ENCODE measurements at places on chromosomes 7 and 10.
A peak's percentile ranks its signal among the peaks of the same experiment; 100 is the strongest.

DNA sequence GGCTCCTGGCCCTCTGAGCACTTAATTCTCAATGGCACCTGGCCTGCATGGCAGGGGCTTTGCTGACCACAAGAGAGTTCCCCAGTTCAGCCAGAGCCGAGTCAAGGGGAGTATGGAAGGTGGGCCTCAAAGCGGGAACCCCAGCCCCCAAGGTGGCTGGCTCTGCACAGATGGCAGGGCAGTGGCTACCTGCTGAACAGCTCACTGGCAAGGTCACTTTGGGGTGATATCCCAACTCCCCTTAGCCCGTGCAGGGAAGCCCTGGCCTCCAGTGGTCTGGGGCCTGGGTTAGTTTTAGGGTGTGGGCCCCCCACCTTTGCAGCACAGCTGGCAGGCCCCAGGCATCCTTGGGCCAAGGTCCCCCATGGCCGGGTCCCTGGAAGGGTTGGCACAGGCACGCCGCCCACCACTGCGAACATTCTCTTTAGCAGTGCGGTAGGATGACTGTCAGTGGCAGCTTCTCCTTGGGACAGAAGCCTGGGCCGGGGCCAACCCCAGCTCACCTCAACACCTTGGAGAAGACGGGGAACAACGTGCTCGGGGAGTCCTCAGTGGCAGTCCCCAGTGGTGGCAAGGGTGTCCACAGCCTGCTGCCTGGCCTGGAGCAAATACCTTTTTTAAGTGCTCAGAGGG is 36.8 kb downstream of the PPIF start:
- DNase-seq: no peak

DNA sequence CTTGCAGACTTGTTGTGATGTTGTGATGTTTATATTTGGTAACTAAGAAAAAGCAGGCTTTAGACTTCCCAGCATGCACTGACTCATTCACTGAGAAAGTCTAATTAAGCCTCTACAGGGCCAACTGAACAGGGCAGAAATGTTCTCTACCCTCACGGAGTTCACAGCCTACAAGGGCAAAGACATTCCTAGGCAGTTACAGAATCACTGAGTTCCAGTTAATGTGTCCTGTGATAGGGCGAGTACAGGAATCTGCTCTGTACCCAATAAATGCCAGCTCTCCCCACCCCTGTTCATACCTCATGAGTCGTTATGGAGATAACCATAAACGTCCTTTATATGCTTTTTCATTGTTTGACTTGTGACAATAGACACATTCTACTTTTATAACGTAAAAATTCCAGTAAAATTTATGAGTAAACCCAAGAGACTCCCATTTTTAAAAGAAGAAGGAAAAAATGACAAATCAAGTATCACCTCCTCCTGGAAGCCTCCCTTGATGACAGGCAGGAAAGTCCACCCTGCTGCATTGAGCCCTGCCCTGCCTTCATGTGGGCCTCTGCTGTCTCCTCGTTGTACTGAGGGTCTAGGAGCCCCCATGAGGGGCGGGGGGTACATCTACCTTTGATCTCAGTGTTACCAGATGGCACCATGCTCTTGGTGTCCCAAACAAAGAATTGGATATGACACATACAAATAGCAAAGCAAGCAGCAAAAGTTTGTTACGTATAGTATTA is 14.3 kb downstream of the MUC12 start:
- no peak for DNase-seq

DNA sequence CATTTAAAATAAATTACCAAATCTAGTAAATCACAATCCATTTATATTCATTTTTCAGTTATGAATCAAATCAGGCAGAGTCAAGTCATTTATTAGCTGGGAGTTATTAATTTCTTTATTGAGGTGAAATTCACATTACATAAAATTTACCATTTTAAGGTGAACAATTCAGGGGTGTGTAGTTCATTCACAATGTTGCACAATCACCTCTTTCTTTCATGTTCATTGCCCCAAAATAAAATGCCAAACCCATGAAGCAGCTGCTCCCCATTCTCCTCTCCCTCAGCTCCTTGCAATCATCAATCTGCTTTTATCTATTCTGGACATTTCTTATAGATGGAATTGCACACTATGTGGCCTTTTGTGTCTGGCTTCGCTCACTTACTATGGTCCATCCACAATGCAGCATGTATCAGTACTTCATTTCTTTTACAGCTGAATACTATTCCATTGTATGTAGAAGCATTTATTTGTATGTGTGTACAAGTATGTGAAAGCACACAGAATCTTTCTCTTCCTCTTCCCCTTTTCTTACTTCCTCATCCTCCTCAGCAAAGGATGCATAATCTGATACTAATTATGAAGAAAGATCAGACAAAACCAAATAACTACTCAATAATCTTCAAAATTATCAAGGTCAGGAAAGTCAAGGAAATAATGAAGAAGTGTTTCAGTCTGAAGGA is 60.6 kb downstream of the LMBR1 start:
- DNase-seq: no peak

GRCh38 chr10:114821915-114822443 is 399 bp downstream of the FHIP2A start:
- no peak for DNase-seq

DNA sequence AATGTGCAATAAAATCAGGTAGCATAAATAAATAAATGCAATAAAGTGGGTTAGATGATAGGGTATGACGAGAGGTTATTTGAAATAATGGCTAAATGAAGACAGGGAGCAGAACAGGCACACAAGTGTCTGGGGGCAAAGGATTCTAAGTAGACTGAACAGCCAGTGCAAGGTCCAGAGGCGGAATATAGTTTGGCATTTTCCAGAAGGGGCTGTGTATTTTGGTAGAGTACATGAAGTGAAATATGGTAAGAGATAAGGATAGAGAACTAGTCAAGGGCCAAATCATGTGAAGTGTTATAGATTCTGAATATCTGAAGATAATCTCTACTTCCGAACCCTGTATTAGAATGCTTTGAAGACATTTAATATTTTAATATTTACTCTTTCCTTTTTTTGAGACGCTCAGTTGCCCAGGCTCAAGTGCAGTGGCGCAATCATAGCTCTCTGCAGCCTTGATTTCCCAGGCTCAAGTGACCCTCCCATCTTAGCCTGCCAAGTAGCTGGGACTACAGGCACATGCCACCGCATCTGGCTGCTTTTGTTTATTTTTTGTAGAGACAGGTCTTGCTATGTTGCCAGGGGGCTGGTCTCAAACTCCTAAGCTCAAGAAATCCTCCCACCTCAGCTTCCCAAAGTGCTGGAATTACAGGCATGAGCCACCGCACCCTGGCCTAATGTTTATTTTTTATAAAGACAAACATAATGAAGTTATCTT is 44.4 kb upstream of the CD36 start:
- no peak for DNase-seq

DNA sequence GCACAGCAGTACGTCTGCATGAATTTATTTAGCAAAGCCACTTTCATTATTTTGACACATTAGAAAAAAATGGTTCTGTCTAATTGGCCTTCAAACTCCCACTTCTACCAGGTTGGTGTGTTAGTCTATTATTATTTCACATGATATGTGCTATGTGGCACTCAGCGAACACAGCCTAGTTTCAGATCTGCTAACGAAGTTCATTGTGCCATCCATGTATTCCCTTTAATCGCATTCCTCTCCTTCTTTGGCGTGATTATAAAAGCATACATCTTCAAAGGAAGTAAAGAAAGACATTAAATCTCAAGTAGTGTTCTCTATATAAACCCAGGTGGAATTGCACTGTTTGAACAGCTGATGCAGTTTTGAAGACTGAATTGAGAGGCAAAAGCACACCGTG is 96.4 kb upstream of the CACNA2D1 start:
- DNase-seq: no peak

- DNase-seq: no peak
Measured at GRCh38 chr7:39509912-39510311, 56.3 kb upstream of the YAE1 start.

DNA sequence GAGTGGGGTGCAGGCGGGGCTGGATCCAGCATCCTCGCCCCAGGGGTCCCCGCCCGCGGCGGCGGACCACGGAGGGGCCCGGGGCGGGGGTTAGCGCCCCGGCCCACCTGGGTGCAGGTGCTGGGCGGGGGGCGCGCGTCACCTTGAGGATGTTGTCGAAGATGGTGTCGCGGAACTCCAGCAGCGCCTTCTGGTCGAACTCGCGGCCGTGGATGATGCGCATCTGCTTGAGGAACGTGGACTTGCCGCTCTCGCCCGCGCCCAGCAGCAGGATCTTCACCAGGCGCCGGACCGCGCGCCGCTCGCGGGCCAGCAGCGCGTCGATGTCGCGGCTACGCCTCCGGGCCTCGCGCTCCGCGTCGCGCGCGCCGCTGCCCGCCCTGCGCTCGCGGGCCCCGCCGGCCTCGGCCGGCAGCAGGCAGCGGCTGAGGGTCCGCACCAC is 376 bp downstream of the GNA12 start:
- no peak for DNase-seq

DNA sequence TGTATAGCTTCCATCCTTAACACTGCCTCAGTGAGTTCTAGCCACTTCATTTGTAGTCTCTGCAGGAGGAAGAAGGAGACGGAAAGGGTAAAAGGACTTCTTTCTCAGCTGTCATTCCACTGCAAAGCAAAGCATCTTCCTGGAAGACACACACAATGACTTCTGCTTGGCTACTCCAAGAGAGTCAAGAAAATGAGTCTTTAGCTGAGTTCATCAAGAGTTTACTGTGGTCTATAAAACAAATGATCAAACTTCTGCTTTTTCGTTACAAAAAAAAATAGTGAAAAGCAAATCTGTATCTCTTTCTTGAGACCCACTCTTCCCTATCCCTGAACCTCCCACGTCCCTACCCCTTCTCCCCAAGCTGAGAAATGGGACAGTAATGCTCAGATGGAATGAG is 205.0 kb upstream of the AHR start:
- DNase-seq: no peak

- no peak for DNase-seq
Measured at GRCh38 chr10:58697691-58698090, 185.0 kb downstream of the BICC1 start.

DNA sequence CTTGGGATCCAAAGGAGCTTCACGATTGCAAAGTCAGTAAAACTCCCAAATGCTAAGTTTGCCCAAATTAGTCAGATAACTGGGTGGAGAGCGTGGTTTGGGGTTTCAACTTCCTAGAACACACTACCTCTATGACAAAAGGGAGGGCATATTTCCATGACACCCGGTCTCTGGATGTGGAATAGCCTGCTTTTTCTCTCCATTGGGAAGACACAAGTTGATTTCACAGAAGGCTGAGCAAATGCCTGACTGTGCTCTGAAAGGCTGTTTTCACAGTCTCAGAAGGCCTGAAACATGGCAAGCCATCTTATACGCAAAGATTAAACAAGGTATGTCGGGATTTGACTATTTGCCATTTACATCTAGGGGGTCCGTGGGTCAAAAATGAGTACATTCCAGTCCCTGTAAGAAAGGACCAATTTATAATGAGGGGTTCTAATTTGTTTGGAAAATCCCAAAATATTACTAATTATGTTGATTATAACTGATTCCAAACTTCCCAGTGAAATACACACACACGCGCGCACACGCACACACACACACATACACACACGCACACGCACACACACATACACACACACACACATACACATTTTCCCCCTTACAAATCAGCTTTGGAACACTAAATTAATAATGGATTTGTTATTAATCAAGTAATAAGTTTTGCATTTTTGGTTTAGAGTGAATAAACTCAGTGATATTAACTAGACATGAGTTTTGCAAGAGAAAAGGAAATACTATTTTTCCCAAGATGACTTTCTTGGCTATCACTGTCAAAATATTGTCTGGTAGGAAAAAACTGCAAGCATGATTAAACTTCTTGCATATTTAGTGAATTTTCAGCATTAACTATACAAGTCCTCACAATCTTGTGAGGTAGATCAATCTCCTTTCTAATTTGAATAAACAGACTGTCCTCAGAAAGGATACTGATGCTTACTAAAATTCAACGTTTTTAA is 105.0 kb downstream of the PRTFDC1 start:
- no peak for DNase-seq

DNA sequence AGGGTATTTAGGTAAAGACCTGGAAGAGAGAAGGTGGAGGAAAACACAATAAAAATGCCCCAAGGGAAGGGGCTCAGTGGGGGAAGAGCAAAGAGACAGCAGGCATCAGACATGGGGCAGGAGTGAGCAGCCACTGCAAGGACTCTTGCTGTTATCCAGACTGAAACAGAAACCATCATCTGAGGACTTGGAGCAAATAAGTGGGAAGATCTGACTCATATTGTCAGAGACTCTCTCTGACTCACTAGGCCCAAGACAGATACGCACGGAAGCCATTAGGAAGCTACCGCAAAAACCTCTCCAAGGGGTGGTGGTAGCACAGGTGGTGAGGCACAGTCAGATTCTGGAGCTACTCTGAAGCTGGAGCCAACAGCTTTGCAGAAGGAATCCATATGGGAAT is 110.7 kb downstream of the RNF32 start:
- DNase-seq: peak; percentile 14

DNA sequence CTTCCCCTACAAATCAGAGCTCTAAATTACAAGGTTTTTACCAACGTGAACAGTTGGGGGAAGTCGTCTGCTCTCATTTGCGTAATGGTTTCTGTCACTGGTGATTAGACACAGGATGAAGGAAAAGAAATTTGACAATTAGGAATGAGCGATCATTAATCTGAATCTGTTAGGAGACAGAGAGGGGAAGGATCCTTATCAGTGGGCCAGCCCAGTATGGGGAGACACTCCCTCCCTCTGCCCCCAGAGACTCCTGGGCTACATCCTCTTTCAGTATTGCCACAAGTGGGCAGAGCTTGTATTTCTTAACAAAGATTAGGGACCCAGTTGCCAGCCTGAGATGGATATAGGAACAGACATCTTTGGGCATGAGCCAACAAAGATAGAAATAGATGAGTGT is 15.5 kb downstream of the HIF1AN start:
- no peak for DNase-seq

- no peak for DNase-seq
Measured at GRCh38 chr10:11120711-11121110, 103.0 kb downstream of the CELF2 start.

DNA sequence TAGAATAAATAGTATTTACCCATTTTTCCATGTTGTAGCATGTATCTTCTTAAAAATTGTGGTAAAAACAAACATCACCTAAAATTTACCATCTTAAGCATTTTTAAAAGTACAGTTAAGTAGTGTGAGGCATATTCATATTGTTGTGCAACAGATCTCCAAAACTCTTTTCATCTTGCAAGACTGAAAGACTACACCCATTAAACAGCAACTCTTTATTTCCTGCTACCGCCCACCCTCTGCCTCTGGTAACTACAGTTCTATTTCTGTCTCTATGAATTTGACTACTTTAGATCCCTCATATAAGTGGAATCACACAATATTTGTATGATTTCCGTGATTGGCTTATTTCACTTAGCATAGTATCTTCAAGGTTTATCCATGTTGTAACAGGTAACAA is 40.0 kb upstream of the AGBL3 start:
- DNase-seq: no peak

GRCh38 chr7:151094675-151095074 is 8.4 kb downstream of the AGAP3 start:
- no peak for DNase-seq
